ENCODE measurements at places on chromosomes 2 and 18.

DNA sequence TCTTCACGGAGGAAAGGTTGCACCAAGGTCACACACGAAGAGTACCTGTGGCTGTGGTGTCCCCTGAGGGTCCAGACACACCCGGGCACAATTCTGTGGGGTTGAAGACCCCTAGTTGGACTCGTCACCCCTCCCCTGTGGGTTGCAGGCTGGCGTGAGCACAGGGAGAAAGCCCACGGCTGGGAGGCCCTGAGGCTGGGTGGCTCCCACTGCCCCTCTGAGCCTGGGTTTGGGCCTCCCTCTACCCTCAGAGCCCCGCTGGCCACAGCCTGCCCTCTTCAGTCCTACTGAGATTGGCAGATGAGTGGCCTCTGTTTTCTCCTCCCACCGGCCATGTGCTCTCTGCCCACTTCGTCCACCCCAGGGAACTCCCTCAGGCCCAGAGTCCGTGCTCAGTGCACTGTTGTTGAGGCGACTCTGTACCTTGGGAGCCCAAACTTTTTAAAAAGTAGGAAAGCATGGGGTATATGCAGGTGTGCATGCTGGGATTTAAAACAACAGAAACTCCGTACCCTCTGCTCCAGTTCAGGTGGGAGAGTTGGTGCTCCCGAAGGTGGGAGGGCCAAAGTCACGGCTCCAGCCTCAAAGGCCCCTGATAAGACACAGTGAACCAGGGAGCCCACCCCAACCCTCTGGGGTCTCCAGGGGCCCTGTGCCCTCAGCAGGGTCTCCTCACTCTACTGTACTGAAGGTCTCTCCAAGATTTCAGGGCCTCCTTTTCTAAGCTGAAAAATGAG lies 19.1 kb downstream of the RAMP1 start:
- no peak for DNase-seq

- DNase-seq, result no peak
These were observed 67.3 kb downstream of the B3GNT2 start for GRCh38 chr2:62263076-62263715.

GRCh38 chr2:83615511-83615910 lies 843.6 kb downstream of the SUCLG1 start:
- no peak for DNase-seq

- DNase-seq, result no peak
These were observed 35.8 kb downstream of the SKOR2 start for GRCh38 chr18:47215554-47216138.

DNA sequence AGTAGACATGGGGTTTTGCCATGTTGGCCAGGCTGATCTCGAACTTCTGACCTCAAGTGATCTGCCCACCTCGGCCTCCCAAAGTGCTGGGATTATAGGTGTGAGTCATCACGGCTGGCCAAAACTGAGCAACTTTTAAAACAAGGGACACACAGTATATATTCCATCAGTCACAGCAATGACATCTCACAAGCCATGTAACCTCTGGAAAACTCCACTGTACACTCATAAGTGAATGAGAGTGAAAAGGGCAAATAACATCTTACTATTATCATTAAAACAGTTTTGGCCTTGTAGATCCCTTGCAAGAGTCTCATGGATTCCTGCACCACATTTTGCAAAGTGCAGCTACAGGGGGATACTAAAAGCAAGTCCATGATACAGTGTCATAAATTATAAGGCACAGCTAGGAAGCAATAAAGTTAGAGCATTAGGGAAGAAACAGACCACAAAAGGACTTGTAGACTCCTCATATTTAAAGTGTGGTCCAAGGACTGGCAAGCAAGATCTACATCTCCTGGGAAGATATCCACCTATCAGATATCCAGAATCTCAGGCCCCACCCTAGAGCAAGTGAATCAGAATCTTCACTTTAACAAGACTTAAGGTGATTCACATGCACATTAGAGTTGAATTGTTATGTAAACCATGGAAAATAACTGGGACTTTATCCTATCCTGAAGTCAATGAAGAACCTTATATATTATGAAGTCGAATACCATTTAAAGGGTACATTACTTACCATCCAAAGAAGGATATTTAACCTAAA lies 5.7 kb downstream of the SMC6 start:
- DNase-seq, result no peak

- no peak for DNase-seq
These were observed 133.9 kb upstream of the ARL4C start for GRCh38 chr2:234630801-234631261.

Measured in hematopoietic multipotent progenitor cell treated with erythropoietin and hydrocortisone succinate and interleukin-3 and kit ligand, for 15 days (in vitro differentiated cells).